ENCODE measurements at places on chromosomes 7 and 10.

DNA sequence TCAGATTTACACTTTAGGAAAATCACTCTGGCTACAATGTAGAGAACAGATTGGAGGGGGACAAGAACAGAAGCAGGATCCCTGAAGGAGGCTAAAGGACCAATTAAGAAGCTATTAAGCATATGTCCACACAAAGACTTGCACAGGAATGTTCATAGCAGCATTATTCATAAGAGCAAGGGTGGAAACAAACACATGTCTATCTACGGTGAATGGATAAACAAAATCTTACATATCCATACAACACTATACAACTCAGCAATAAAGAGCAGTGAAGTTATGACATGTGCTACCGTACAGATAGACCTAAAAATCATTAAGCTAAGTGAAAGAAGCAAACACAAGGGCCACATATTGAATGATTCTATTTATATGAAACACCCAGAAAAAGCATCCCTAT is 10.4 kb downstream of the CHCHD3 start:
- H3K36me3 ChIP-seq = peaks cover 5% of the 10 kb centered on the region
- no peak for DNase-seq
- no peak overlapping the region for H3K27ac ChIP-seq
- no peaks in the 10 kb centered on the region for H3K4me1 ChIP-seq

GRCh38 chr7:127983804-127984332 is 47.4 kb downstream of the LRRC4 start:
- peaks cover 3% of the 10 kb centered on the region for H3K4me1 ChIP-seq
- no peak overlapping the region for H3K27ac ChIP-seq

- no peaks in the 10 kb centered on the region for H3K27me3 ChIP-seq
- no peak for DNase-seq
- peak overlapping the region; percentile 62 for H3K27ac ChIP-seq
Measured at GRCh38 chr7:156639426-156640256, 933 bp upstream of the RNF32 start.

DNA sequence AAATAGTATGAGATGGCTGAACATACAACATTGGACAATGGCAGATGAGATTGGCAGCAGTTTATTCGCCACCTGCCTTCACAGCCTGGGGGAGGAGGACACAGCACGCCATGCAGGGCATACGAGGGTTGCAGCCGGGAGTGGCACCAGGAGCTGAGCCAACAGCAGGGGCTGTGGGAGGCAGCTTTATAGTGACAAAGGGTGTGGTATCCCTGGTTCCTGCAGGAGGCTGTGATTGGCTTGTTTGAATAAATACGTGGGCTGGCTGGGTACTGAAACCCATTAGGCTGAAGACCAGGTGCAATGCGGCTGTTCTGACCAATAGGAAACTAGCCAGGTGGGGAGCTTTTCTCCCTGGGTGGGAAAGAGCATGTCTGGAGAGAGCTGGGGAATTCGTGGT is 68.9 kb upstream of the LEP start:
- peaks cover 7% of the 10 kb centered on the region for H3K4me1 ChIP-seq
- no peak overlapping the region for H3K4me3 ChIP-seq
- DNase-seq = no peak
- H3K36me3 ChIP-seq = no peaks in the 10 kb centered on the region
- H3K27ac ChIP-seq = no peak overlapping the region

- no peaks in the 10 kb centered on the region for H3K36me3 ChIP-seq
- no peak for DNase-seq
- H3K4me3 ChIP-seq = no peak overlapping the region
- H3K27me3 ChIP-seq = no peaks in the 10 kb centered on the region
- peaks cover 3% of the 10 kb centered on the region for H3K4me1 ChIP-seq
Measured at GRCh38 chr7:39644170-39644569, 20.8 kb downstream of the RALA start.

DNA sequence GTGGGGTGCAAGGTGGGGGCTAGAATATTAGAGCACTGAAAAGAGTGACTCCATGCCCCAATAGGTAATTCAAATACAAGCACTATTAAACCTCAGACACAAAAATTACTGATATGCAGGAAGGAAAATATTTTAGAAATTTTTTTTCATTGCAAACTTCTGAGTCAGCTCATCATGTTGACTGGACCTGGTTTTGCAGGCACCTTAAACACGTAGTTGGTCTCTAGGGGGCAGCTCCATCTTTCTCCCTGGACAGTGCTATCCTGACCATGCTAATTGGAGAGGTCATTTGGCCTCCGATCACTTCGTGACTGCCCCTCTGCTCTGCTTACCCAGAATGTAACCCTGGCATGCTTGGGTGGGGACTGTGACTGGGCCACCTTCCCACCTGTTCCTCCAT is 368.4 kb upstream of the MKI67 start:
- H3K4me3 ChIP-seq = no peak overlapping the region
- no peak overlapping the region for H3K27ac ChIP-seq
- no peaks in the 10 kb centered on the region for H3K27me3 ChIP-seq
- no peaks in the 10 kb centered on the region for H3K4me1 ChIP-seq

DNA sequence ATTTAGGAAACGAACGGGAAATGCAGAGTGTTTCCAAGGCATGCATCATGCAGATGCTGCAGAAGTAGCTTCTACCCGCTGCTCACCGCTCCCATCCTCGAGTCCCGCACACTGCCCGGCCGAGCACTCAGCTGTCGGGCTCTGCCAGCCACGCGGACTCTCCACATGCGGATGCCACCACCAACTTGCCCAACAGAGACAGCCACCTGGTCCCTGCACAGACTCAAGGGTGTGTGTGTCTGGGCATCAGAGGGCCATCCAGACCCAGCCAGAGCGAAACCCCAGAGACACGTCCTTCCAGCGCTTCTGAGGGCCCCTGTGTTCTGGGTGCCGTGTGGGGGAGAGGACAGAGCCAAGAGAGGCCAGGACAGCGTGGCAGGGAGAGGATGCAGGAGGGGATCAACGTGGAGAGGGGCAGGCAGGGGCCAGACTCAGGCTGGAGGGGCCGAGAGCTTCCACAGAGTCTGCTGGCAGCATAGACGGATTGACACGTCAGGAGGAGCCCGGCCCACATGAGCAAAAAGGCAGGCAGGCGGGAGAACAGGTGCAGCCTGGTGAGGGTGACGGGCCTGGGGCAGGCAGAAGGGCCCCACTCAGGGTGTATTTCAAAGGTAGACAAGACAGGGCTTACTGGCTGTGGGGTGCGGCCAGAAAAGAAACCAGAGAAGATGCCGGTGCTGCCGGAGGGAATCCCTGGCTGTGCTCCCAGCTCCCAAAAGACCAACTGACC is 18.3 kb downstream of the GPER1 start:
- DNase-seq = no peak
- no peaks in the 10 kb centered on the region for H3K4me1 ChIP-seq
- no peak overlapping the region for H3K27ac ChIP-seq
- H3K27me3 ChIP-seq = no peaks in the 10 kb centered on the region
- H3K36me3 ChIP-seq = no peaks in the 10 kb centered on the region

GRCh38 chr10:101123815-101124617 is 7.1 kb upstream of the TLX1 start:
- peaks cover 18% of the 10 kb centered on the region for H3K4me1 ChIP-seq
- DNase-seq = no peak

- no peak overlapping the region for H3K27ac ChIP-seq
- H3K27me3 ChIP-seq = no peaks in the 10 kb centered on the region
- DNase-seq = no peak
- H3K4me1 ChIP-seq = no peaks in the 10 kb centered on the region
Measured at GRCh38 chr10:45136256-45136655, 135.5 kb downstream of the ZNF22 start.

- H3K27ac ChIP-seq = no peak overlapping the region
- no peak overlapping the region for H3K4me3 ChIP-seq
- DNase-seq = no peak
- H3K4me1 ChIP-seq = no peaks in the 10 kb centered on the region
- H3K27me3 ChIP-seq = no peaks in the 10 kb centered on the region
Measured at GRCh38 chr7:118300177-118300576, 75.7 kb downstream of the ANKRD7 start.

GRCh38 chr7:77239471-77239870 is 39.9 kb upstream of the FGL2 start:
- H3K4me1 ChIP-seq = peaks cover 7% of the 10 kb centered on the region
- H3K27me3 ChIP-seq = no peaks in the 10 kb centered on the region
- no peak for DNase-seq
- H3K27ac ChIP-seq = no peak overlapping the region
- no peak overlapping the region for H3K4me3 ChIP-seq

DNA sequence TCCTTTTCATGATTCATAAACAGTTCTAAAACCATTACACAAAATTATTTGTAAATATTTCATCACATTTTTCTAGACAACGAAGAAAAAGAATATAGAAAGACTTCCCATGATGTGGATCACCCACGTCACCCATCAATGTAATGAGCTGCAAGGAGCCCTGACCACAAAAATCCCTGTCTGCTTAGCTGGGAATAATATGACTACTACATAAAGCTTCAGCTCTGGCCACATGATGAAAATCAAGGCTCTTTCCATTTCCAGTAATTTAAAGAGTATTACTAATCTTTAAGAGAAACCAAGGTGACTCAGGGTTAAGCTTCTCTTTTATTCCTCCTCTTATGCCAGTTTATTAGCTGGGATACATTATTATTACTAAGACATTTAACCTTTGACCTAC is 180.8 kb upstream of the CACNA2D1 start:
- no peak for DNase-seq
- no peaks in the 10 kb centered on the region for H3K27me3 ChIP-seq
- H3K4me3 ChIP-seq = no peak overlapping the region
- H3K27ac ChIP-seq = no peak overlapping the region
- H3K36me3 ChIP-seq = no peaks in the 10 kb centered on the region

DNA sequence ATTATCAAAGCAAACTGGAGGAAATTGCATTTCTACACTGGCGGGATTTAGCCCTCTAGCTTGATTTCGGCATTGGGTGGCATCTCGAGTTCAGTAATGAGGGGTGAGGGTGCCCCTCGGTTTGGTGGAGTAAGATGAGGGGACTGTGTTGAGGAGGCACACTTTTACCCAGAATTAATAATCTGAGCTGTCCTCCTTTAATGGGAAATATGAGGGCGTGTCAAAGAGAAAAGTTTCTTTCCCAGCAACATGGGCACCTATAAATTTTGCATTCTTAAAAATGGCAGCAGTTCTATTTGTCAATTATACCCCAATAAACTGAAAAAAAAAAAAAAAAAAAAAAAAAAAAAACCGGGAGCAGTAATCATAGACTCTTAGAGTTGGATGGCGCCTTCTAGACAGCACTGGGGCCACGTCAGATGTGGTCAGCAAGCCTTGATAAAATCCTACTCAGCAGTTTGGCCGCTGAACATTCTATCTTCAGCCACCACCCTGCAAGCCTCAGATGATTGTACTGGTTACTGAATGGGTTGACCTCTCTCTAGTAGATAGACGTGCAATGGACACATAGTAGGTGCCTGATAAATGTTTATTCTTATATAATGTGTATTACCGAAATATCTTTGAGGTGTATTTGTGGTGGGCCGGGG is 931 bp downstream of the PAPSS2 start:
- no peak for DNase-seq
- peak overlapping the region; percentile 61 for H3K4me3 ChIP-seq
- H3K4me1 ChIP-seq = peaks cover 9% of the 10 kb centered on the region
- no peak overlapping the region for H3K27ac ChIP-seq
- H3K27me3 ChIP-seq = peaks cover 7% of the 10 kb centered on the region

- H3K4me3 ChIP-seq = peak overlapping the region; percentile 95
- H3K4me1 ChIP-seq = peaks cover 14% of the 10 kb centered on the region
- peak; percentile 29 for DNase-seq
- no peaks in the 10 kb centered on the region for H3K27me3 ChIP-seq
- H3K36me3 ChIP-seq = peaks cover 3% of the 10 kb centered on the region
Measured at GRCh38 chr10:89414879-89415821, 782 bp downstream of the IFIT5 start.

DNA sequence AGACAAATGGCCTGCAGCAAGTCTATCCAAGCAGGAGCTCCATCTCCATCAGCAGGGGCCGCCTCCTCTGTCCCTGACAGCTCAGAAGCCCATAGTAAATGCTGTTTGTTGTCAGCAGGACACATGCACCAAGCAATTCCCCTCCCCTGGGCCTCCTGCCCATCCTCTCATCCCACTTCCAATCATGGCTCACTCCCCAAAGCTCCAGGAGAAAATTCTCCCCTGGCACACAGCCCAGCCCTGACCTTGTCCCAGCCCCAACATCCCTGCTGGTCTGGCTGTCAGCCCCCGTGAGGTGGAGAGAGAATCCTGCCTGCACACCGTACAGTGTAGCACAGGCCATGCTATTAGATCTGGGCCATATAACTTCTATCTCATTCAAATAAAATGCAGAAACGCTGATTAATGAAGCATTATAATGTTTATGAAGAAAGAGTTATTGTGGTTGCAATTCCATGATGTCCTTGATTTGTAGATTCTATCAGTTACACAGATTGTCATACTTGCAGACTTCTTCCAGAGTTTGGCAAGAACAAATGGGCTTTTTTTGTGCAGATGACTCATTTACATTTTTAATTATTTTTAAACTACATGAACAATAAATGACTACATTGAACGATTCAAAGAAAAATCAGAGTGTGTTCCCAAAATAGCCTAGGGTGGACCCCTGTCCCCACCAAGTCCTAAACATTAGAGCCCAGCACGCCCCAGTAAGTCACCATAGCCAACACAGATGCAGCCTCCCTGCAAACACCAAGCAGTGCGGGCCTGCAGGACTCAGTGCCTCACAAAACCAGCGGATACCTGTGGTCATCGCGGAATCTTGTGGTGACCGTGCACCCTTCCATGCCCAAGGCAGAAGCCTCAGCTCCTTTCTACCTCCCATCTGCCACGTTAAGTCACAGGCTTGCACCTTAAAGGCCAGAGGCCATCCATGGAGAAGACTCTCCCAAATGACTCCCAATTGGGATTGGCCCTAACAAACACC is 70.1 kb downstream of the COBL start:
- no peaks in the 10 kb centered on the region for H3K4me1 ChIP-seq
- no peak for DNase-seq
- H3K36me3 ChIP-seq = no peaks in the 10 kb centered on the region
- H3K4me3 ChIP-seq = no peak overlapping the region
- no peak overlapping the region for H3K27ac ChIP-seq

- no peak overlapping the region for H3K4me3 ChIP-seq
- DNase-seq = no peak
- no peaks in the 10 kb centered on the region for H3K4me1 ChIP-seq
- no peaks in the 10 kb centered on the region for H3K36me3 ChIP-seq
Measured at GRCh38 chr10:22029445-22030236, 26.1 kb upstream of the DNAJC1 start.

DNA sequence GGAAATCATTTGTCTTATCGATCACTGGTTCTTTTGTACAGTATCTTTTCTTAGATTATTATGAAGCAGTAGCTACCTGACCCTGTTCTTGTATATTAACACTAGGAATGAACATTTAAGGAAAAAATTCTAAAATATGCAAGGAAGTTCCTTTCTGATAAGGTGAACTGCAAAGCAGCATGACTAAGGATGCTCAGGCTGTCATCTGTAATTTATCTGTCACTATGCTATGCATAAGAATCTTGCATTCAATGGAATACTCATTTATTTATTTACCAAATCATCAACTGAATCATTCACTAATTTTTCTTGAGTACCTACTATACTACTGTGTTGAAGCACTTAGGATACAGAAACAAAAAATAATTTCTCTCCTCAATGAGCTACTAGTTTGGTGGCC is 5.8 kb downstream of the GSDME start:
- no peak for DNase-seq
- H3K4me3 ChIP-seq = no peak overlapping the region
- no peaks in the 10 kb centered on the region for H3K36me3 ChIP-seq
- peaks cover 3% of the 10 kb centered on the region for H3K4me1 ChIP-seq

Measured in effector memory CD4-positive, alpha-beta T cell (primary cell).